ENCODE measurements at places on chromosomes 5 and 9.

DNA sequence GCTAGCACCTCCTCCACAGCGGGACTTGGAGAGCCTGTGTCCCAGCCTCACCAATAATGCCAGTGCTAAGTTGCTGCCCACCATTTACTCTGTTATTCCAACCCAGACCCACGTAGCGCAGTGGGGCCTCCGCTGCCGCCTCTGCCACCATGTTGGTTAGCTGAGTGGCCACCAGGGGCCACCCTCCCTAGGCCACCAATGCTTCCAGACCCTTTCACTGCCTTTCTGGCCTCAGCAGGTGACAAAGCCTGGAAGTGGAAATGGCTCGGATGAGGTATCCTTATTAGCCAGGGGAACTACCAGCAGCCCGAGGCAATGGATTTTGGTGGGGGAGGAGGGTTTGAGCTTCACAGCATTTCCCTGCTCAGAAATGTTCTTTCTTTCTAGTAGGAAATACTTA is 110.1 kb downstream of the OSTF1 start:
- no peak for DNase-seq

- DNase-seq: no peak
These were observed 17.3 kb downstream of the ADGRD2 start for GRCh38 chr9:124467410-124468060.

- DNase-seq: no peak
These were observed 81.0 kb upstream of the MAST4 start for GRCh38 chr5:66515209-66515608.

- no peak for DNase-seq
These were observed 95.3 kb downstream of the TTLL11 start for GRCh38 chr9:121997791-121998190.

DNA sequence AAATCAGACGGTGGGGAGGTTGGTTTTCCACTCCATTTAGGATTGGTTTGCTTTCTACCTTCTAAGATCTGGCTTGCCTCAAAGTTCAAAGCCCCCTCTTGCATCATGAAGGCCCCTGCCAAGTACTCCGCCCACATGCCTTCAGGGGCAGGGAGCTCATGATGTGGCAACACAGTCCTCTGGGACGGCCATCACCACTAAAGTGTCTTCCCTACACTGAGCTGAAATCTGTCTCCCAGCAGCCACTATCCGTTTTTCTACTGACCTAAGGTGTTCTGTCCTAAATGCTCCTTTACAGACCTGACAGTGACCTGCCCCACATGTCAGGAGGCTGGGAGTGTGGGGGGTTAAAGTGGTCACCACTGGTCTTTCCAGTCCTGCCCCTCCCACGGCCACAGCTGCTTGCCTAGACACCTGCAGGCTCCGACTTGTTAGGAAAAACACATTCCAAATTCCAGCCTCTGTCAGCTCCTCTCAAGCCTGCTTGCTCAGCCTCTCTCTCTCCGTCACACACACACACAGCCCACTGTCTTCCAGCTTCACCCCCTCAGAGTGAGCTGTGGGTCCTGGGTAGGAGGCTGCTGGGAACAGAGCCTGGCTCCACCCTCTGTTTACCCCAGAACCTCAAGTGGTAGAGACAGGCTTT is 44.9 kb downstream of the SHB start:
- no peak for DNase-seq

- DNase-seq: no peak
These were observed 206.9 kb downstream of the COX7C start for GRCh38 chr5:86824637-86825036.

GRCh38 chr9:111131211-111131610 is 92.9 kb upstream of the LPAR1 start:
- DNase-seq: no peak

GRCh38 chr5:147332658-147333057 is 97.8 kb downstream of the STK32A start:
- no peak for DNase-seq

- no peak for DNase-seq
These were observed 2.4 kb upstream of the DBN1 start for GRCh38 chr5:177475563-177476427.

Measured in HCEC 1CT (cell line).